Esophagus muscularis mucosa (tissue), 4 donors: ENCODE measurements at places on chromosomes 13 and 19. TPM values are rescaled to one million over a fixed set of nuclear protein-coding genes. Genes with fewer than 3 reads are reported as not detected.

DNA sequence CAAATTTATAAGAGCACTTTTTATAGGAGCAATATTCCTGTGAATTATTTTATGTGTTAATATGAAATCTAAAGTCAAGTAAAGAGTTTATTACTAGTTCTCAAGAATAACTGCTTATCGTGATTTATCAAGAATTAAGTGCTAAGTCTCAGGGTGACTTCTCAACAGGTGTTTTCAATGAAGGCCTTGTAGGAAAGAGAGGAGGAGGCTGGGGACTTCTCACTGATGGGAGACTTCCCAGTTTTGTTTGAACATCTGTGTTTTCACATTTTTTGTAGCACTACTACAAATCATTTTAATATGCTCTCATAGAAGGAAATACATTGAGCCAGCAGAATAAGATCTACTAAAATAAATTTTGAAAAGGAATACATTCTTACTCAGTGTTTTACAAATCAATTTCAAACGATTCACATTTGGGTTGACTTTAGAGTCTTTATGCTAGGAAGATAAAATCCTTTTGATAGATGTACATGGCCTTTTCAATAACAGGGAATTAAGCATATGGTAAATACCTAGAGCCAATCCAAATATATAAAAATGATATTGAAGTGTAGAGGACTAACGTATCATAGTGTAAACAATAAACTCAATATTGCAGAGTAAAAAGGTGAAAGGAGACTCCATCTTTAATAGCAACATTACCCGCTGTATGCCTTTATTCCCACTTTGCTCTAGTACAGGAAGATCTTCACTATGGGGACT lies 6.8 kb downstream of the PCDH17 start:
- no peaks in the 10 kb centered on the region for H3K4me1 ChIP-seq
- no peak for DNase-seq
- no peaks in the 10 kb centered on the region for H3K36me3 ChIP-seq
- no peak overlapping the region for H3K4me3 ChIP-seq

DNA sequence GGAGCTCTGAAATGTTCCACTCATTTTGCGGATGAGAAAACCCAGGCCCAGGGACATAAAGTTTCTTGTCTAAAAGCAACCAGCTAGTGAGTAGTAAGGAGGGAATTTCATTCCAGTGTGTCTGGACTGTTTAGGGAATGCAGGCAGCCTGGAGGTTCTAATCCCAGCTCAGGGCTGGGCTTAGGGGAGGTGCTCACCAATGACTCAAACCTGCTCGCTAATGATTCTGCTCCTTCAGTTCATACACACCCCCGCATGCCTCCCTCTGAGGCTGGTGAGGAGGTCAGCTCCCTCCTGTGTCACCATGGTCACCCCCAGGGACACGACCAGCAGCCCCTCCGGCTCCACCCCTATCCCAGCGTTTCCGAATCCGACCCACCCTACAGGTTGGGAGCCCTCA lies 34.6 kb downstream of the CYP4F2 start:
- no peak overlapping the region for H3K4me3 ChIP-seq
- H3K27ac ChIP-seq = no peak overlapping the region
- H3K36me3 ChIP-seq = no peaks in the 10 kb centered on the region
- H3K4me1 ChIP-seq = no peaks in the 10 kb centered on the region

GRCh38 chr13:27081893-27082679 lies 89.5 kb downstream of the USP12 start:
- no peaks in the 10 kb centered on the region for H3K36me3 ChIP-seq
- DNase-seq = no peak
- H3K4me3 ChIP-seq = no peak overlapping the region

GRCh38 chr19:6059988-6060599 lies 50.2 kb downstream of the RFX2 start:
- H3K27ac ChIP-seq = peak overlapping the region; percentile 94
- peaks cover 100% of the 10 kb centered on the region for H3K4me1 ChIP-seq
- H3K36me3 ChIP-seq = no peaks in the 10 kb centered on the region
- H3K4me3 ChIP-seq = peak overlapping the region; percentile 51

DNA sequence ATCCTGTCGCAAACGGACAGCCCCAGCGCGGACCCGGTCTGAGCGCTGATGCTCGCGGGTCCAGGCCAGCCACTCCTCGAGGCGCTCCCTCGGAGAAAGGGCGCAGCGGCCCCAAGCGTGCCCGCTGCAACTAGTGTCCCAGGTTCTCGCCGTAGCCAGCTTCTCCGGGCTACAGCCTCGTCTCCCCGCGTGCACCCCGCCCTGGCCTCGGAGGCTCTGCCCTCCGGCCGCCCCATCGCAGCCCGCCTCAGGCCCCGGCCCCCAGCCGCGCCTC lies 487 bp downstream of the FLT1 start:
- H3K36me3 ChIP-seq = no peaks in the 10 kb centered on the region
- H3K4me1 ChIP-seq = peaks cover 26% of the 10 kb centered on the region
- DNase-seq = no peak
- H3K4me3 ChIP-seq = peak overlapping the region; percentile 56
- peaks cover 83% of the 10 kb centered on the region for H3K27me3 ChIP-seq

- H3K27ac ChIP-seq = no peak overlapping the region
- no peak overlapping the region for H3K4me3 ChIP-seq
- DNase-seq = no peak
- no peaks in the 10 kb centered on the region for H3K27me3 ChIP-seq
- H3K36me3 ChIP-seq = peaks cover 91% of the 10 kb centered on the region
Observed at GRCh38 chr19:5698635-5699422, 8.7 kb downstream of the RPL36 start.

- H3K27ac ChIP-seq = no peak overlapping the region
- no peaks in the 10 kb centered on the region for H3K4me1 ChIP-seq
- DNase-seq = no peak
- H3K4me3 ChIP-seq = no peak overlapping the region
- peaks cover 57% of the 10 kb centered on the region for H3K27me3 ChIP-seq
Observed at GRCh38 chr13:112158961-112159360, 92.0 kb downstream of the SOX1 start.

DNA sequence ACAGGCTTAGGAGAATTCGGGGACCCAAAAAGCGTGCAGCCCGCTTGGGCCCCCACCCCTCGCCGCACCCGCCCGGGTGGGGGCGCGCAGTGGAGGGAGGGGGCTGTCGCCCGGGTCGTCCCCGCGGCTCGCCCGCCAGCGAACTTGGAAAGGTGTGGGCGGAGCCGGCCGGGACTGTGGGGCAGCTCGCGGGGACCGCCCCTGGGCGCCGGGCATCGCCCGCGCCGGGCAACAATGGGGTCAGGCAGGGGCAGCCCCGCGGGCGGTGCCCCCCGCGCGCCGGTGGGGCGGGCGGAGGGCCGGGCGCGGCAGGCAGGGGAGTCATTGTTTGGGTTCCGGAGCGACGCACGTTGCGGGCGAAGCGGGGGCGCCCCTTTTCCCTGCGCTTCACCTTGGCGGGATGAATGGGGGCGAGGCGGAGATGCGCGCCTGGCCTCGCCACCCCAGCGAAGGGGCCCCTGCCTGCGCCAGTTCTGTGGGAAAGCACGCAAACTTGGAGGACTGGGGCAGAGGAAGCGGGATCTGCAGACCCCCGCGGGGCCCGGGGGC lies 647 bp upstream of the KLF12 start:
- no peaks in the 10 kb centered on the region for H3K36me3 ChIP-seq
- DNase-seq = peak; percentile 89
- H3K4me1 ChIP-seq = peaks cover 33% of the 10 kb centered on the region
- peak overlapping the region; percentile 88 for H3K4me3 ChIP-seq
- no peaks in the 10 kb centered on the region for H3K27me3 ChIP-seq

DNA sequence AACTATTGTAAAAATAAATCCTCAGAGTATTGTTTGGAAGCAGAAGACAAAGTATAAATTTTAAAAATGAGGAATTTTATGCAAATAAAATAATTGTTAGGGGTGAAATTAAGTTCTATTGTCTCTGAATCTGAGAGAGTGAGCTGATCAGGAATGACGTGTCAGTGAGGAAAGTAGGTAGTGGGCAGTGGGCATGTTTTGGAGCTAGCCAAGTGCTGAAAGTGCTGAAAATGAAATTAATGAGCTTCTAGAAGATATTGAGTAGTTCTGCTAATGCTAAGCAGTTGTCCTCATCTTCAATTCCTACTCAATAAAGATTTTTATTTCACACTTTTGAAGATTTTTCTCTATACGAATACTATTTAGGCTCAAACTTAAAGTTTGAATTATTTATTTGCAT lies 1167.8 kb upstream of the PCDH20 start:
- no peak for DNase-seq
- H3K4me1 ChIP-seq = no peaks in the 10 kb centered on the region
- H3K36me3 ChIP-seq = no peaks in the 10 kb centered on the region

- H3K27me3 ChIP-seq = no peaks in the 10 kb centered on the region
- no peak for DNase-seq
- H3K27ac ChIP-seq = no peak overlapping the region
- H3K4me3 ChIP-seq = no peak overlapping the region
- no peaks in the 10 kb centered on the region for H3K36me3 ChIP-seq
- H3K4me1 ChIP-seq = no peaks in the 10 kb centered on the region
Observed at GRCh38 chr13:92913840-92914239, 312.8 kb upstream of the GPC6 start.

- H3K36me3 ChIP-seq = no peaks in the 10 kb centered on the region
- H3K4me1 ChIP-seq = no peaks in the 10 kb centered on the region
- H3K4me3 ChIP-seq = no peak overlapping the region
- no peak overlapping the region for H3K27ac ChIP-seq
- H3K27me3 ChIP-seq = no peaks in the 10 kb centered on the region
- DNase-seq = no peak
Observed at GRCh38 chr13:20495087-20496023, 30.3 kb downstream of the CRYL1 start.

DNA sequence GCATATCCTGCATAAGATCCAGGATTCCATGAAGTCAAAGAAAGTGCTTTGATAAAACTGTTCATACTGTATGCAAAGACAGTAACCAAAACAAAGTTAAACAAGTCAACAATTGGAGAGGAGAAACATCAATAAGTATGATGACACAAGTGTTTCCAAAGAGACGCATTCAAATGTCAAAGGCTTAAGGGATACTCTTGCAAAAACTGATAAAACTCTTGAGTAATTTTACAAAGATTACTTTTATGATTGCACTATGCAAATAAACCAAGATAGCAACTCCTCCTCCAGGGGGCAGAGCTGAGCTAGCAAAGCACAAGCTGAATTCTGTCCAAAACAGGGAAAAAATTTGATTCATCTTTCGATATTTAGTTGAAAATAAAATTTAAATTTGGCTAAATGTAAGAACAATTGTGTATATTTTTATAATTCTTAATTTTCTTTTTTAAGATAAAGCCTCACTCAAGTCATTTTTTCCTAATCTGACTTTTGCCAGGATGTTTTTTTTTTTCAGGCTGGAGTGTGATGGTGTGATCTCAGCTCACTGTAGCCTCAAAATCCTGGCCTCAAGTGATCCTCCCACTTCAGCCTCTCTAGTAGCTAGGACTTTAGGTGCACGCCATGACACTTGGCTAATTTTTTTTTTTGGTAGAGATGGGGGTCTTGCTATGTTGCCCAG lies 84.0 kb downstream of the MZT1 start:
- DNase-seq = no peak
- no peaks in the 10 kb centered on the region for H3K4me1 ChIP-seq
- no peak overlapping the region for H3K4me3 ChIP-seq
- no peaks in the 10 kb centered on the region for H3K36me3 ChIP-seq
- no peak overlapping the region for H3K27ac ChIP-seq

- no peak overlapping the region for H3K4me3 ChIP-seq
- DNase-seq = no peak
- H3K27ac ChIP-seq = no peak overlapping the region
Observed at GRCh38 chr13:32447894-32448623, 20.1 kb upstream of the N4BP2L1 start.

DNA sequence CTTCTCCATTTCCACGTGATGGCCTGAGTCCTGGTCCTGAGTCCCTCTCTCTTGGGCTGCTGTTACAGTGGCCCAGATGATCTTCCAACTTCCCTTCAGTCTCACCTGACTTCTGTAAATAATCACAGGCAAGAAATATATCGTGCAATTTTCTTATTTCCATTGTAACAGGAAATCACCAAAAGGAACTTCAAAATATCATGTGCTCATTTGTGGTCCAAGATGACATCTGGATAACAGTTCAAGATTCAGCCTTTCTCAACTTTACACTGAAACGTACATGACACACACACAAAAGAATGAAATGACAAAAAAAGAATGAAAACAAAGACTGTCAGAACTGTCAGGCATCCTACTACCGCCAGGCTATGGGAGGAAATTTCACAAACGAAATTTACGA lies 22.0 kb upstream of the RAP2A start:
- no peak for DNase-seq
- H3K4me3 ChIP-seq = no peak overlapping the region
- no peak overlapping the region for H3K27ac ChIP-seq
- no peaks in the 10 kb centered on the region for H3K27me3 ChIP-seq

DNA sequence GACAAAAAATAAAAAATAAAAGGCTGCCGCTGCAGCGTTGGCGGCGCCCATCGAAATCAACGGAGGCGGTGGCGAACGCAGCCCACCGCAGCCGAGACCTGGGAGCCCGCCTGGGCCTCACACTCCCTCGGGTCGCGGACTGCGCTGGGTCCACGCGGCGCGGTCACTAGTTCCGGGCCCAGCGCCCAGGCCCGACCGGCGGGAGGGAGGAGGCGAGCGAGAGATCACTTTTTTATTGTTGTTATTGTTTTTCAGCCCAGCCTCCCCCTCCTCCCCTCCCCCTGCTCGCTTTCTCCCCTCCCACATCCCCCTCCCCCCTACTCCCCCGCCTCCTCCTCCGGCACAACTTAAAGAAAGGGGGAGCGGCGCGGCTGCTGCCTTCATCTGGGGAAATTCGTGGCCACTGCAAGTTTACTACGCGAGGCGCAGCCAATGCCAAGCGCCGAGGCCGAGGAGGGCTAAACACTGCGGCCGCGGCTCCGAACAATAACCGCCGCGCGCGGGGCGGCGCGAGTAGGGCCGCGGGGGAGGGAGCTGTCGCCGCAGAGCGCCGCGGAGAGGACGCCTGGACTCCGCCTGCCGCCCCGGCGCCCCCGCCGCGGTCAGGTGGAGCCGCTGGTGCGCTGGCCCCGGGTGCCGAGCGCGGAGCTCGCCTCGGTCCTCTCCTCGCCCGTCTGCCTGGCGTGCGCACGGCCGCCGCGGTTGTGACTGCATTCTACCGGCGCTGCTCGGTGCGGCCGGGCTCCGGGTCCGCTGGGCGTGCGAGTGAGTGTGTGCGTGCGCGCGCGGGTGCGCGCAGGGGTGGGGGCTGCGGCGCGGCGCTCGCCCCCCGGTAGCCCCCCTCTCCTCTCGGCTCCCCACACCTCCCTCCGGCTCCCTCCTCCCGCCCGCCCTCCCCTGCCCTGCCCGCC lies 505 bp upstream of the ZIC2 start:
- H3K4me1 ChIP-seq = peaks cover 68% of the 10 kb centered on the region
- H3K27ac ChIP-seq = no peak overlapping the region
- no peak for DNase-seq
- H3K4me3 ChIP-seq = peak overlapping the region; percentile 53
- H3K36me3 ChIP-seq = no peaks in the 10 kb centered on the region

GRCh38 chr13:73399347-73400216 lies 340.8 kb downstream of the KLF5 start:
- no peak for DNase-seq
- no peak overlapping the region for H3K27ac ChIP-seq
- H3K4me1 ChIP-seq = no peaks in the 10 kb centered on the region

The TUBA3C gene
- not detected for total RNA-seq

The ZNF582 gene
- total RNA-seq = 5.1 TPM

The SPART gene
- 139 TPM for total RNA-seq

The VSTM1 gene
- not detected for total RNA-seq

The ZIC2 gene
- not detected for total RNA-seq

The PCDH17 gene
- total RNA-seq = 9.5 TPM

The HSD11B1L gene
- total RNA-seq = 15.7 TPM

The AKAP8L gene
- 52.8 TPM for total RNA-seq

The FXYD5 gene
- total RNA-seq = 49.3 TPM
